ENCODE measurements at places on chromosomes 13 and 19.

DNA sequence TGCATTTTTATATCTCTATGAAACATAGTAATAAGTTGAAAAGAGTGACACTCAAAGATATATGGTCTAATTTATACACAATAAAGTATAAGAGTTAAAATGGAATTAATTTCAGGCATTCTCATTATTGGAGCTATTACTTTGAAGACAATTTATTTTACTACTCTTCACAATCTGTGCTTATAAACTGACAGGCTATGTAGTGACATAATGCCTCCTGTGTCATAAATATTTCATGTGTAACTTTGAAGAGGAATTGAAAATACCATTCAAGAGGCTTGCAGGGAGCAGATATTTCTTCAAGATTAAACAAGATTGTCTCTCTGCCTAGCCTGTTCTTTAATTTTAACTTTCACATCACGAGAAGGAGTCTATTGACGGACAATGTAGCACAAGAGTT lies 1881.5 kb upstream of the PCDH20 start:
- no peak for DNase-seq

- no peak for DNase-seq
Measured at GRCh38 chr13:68170961-68171360, 940.8 kb upstream of the PCDH9 start.

- DNase-seq, result no peak
Measured at GRCh38 chr13:67008075-67008668, 222.0 kb downstream of the PCDH9 start.

DNA sequence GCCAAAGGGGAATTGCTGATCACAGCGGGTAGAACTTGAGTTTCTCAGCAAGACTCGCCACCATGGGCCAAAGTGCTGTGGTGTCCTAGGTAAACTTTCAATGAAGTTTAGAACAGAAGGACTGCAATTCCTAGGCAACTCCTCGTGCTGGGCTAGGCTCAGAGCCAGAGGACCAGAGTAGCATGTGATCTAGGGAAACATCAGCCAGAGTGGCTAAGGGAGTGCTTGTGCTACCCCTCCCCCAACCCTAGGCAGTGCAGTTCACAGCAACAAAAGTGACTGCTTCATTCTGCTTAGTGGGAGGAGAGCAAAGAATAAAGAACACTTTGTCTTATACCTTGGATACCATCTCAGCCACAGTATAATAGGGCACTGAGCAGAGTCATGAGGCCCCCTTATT lies 1658.6 kb upstream of the MIR17HG start:
- DNase-seq, result no peak

DNA sequence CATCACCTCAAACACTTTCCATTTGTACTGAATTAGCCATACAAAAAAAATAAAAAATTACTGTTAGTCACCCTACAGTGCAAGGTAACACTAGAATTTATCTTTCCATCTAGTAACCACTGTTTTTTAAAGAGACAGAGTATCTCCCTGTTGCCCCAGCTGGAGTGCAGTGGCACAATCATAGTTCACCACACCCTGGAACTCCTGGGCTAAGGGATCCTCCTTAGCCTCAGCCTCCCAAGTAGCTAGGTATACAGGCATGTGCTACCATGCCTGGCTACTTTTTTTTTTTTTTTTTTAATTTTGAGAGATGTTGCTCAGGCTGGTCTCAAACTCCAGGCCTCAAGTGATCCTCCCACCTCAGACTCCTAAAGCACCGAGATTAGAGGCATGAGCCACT lies 17.9 kb downstream of the ANKRD10 start:
- DNase-seq, result no peak
